ENCODE measurements at places on chromosomes 12 and 14.
A peak's percentile ranks its signal among the peaks of the same experiment; 100 is the strongest.

- DNase-seq, result no peak
These were observed 50.9 kb downstream of the SLC4A8 start for GRCh38 chr12:51475543-51475942.

GRCh38 chr12:24803430-24804245, 145.3 kb downstream of the BCAT1 start:
- DNase-seq, result no peak

GRCh38 chr12:123991372-123991951, 18.4 kb downstream of the ZNF664 start:
- DNase-seq, result peak; percentile 16

- DNase-seq, result no peak
These were observed 6.4 kb upstream of the BRF1 start for GRCh38 chr14:105307052-105307727.

DNA sequence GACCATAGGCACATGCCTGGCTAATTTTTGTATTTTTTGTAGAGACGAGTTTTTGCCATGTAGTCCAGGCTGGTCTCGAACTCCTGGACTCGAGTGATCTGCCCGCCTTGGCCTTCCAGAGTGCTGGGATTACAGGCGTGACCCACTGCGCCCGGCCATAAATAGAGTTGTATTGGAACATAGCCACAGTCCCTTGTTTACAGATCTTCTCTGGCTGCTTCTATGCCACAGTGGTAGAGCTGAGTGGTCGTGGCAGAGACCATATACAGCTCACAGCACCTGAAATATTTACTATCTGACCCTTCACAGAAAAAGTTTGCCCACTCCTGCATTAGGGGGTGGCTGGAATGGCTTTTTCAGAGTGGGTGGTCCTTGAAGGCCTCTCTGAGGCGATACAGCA, 28.0 kb upstream of the TSPAN9 start:
- DNase-seq, result no peak

GRCh38 chr14:88198446-88198845, 124.6 kb downstream of the KCNK10 start:
- no peak for DNase-seq

DNA sequence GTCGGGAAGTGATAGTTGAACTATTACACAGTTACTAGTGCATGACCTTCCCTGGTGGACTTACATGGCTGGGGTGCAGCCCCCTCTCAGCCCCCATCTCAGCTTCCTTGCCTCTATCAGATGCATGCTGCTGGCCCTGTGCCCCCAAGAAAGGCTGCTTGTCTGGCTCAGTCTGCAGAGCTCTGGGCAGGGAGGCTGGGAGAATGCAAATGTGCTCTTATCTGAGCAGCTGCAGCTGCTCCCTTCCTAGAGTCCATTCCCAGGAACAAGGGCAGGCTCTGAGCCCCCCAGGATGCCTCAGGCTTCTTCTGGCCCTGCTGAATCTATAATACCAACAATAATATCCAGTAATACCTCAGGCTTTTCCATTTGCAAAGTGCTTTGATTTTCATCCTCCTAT, 218.1 kb upstream of the SRRM4 start:
- no peak for DNase-seq

DNA sequence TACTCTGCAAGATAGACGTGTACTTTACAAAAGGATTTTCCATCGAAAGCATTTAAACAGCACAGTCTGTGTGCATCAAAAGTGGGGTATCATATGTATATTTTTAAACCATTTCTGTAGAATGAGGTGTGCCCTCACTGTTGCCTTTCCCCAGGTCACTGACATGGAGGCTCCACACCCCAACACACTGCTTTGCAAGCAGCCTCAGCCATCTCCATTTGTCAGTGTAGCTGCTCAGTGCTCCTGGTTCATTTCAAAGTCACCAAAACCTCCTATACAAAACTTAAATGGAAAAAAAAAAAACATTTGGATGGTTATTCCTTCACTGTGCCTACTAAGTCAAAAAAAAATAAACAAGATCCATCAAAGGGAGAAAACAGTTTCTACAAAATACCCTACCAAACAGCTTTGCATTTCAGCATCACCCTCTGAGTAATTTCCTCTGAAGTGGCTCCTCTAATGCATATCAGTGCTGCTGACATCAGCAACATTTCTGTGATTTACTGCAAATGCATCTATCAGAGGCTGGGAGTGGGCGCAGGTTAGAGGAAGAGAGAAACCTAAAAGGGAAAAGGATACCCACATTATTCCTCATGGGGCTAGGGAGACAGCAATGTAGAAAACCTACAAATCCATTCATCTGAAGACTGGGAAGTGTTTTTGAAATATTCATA, 46.0 kb downstream of the KCNK10 start:
- no peak for DNase-seq

GRCh38 chr14:101862177-101862576, 100.7 kb downstream of the PPP2R5C start:
- peak; percentile 41 for DNase-seq

DNA sequence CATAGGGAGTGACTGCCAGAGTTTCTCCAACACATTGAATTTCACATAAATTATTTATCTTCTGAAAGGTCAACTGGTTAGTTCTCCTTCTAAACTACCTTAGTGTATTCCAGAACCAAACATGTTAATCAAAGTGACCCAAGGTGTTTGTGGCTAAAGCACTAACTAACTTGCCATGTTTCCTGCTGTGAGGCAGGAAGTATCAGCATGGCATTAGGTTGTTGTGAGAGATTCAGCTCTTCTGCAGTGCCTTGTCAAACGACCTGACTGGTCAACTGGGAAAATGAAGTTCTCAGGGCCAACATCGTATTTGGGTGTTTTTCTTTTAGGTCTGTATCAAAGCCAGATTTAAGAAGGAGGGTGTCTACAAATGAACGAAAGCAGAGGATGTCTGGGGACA, 448.1 kb downstream of the APAF1 start:
- DNase-seq, result no peak

DNA sequence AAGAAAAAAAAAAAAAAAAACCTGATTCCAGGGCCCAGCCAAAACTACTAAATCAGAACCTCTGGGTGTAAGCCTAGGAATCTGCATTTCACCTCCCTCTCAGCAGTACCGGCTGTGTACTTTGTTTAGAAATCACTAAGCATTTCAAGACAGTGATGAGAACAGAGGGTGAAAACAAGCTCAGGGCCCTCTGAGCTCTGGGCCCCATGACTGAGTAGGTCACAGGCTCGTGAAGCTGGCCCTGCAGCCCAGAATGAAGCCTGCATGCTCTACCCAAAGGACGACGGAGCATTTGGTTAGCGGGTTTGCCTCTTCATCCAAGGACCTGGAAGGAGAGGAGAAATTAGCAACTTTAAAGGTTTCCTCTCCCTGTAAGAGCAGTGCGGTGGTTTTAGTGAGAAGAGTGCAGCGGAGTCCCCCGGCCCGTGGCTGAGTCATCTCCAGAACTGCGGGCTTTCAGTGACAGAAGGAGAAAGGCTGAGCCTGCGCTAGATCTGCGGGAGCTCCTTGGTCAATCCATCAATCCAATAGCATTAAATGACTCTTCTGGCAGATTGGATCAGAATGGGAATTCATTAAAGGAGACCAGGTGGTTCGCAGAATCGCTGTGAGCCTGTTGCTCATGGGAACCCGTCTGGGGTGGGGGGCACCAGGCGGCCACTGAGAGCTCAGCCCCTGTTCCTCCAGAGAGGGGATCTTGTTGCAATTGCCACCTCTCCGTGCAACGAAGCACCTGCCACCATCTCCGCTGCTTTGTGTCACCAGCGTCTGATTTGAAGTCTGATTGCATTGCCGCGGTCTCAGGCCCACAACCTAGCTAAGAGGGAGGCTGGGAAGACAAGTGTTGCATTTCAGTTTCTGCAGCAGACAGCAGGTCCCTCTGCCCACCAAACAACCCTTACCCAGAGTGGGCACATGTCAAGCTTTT, 7.3 kb downstream of the IL31 start:
- no peak for DNase-seq

DNA sequence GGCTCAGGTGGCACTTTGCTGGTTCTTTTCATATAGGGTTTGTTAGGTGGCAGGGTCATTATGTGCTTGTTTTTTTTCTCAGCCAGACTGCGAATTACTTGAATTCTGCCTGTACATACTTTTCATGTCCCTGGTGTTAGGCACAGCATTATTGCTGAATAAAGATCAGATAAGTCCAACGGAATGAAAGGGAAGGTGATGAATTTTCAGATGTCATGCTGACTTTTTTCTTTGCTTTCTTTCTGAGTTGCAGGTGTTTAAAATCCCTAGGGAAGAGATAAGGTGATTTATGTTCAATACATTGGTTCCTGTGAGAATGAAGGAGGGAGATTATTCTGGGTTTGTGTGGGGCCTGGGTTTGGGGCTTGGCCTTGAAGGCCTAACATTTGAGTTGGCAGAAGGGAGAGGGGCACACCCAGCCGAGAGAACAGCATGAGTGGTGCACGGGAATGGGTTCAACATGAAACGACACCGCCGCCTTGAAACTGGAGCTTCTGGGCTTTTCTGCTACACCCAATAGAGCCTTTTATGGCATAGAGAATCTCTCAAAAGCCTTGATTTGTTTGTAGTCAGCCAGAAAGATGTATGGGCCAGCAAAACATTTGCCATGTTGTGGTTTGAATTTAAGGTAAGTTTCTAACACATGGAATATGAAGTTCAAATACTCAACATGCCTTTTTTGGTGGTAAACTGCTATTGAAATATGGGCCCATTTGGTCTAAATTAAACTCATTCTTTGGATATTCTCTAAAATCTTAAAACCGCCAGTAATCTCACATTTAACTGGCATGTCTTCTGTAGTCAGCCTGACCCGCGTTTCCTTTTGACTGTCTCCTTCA, 477.0 kb downstream of the PCNX1 start:
- no peak for DNase-seq

GRCh38 chr12:49716553-49716952, 9.3 kb upstream of the FMNL3 start:
- no peak for DNase-seq

DNA sequence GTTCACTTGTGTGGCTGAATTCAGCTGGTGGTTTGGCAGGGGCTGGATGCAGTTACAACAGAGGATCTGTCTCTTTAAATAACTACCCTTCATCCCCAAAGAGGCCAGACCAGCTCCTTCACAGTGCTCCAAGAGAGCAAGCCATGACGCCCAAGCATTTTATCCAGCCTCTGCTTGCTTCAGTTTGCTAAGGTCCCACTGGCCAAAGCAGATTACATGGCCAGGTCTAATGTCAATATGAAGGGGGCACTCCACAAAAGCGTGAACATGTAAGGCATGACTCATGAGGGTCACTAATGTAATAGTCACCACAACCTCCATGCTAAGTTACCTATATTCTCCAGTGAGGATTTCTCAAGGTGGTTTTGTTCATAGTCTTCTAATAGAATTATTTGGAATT, 62.9 kb downstream of the MARK3 start:
- no peak for DNase-seq

GRCh38 chr14:55249423-55249822, 21.8 kb upstream of the FBXO34 start:
- DNase-seq, result peak; percentile 25

- no peak for DNase-seq
These were observed 15.4 kb downstream of the DGLUCY start for GRCh38 chr14:91129261-91129660.

DNA sequence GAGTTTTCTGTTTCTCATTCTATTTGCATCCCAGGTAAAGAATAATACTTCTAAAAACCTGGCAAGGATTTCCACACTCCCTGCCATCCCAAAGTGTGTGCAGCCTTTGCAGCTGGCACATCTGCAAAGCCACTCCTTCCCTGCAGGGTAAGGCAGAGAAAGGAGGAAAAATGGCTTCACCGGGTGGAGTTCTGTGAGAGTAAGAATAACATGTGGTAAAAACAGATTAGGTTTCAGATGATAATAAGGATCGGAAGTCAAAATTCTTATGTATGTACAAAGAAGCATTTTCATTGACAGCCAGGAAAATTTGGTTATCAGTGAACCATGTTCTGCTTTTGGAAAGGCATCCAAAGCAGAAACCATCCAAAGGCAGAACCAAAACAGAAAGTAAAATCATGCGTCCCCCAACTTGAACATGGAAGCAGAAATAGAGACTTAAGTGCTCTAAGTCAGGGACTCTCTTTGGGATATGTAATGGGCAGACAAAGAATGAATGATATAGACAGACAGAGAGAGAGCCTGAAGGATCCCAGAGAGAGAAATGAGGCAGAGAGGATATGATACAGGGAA, 192.6 kb upstream of the CCDC196 start:
- no peak for DNase-seq

- DNase-seq, result no peak
These were observed 541.7 kb downstream of the SLC16A7 start for GRCh38 chr12:60137513-60137912.

DNA sequence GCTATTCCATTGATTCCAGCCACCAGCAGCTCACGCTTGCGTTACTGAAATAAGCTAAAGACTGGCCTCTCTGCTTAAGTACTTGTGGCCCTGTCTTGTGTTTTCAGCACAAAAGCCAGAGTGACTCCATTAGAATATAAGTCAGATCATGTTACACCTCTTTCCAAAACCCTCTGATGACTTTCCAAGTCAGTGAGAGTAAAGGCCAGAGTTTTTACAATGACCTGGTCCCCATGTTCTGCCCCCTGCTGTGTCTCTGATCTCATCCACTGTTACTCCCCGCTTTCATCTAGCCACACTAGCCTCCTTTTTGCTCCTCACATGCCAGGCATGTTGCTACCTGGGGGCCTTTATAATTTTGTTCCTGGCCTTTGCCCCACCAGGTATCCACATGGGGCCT, 6.9 kb upstream of the CKAP4 start:
- no peak for DNase-seq
